ENCODE measurements at places on chromosomes 1 and 21. TPM values are rescaled to one million over a fixed set of nuclear protein-coding genes. Genes with fewer than 3 reads are reported as not detected.

RGS13 gene
- not detected for total RNA-seq

HCRTR1 gene
- total RNA-seq, result under 0.01 TPM

S100A1 gene
- not detected for total RNA-seq

CYP4X1 gene
- total RNA-seq, result not detected

TMPRSS2 gene
- not detected for total RNA-seq

Measured in fibroblast of villous mesenchyme (primary cell).